ENCODE measurements at places on chromosomes 12 and 14.

GRCh38 chr14:34387974-34388516 is 74.0 kb downstream of the SPTSSA start:
- no peak for DNase-seq

DNA sequence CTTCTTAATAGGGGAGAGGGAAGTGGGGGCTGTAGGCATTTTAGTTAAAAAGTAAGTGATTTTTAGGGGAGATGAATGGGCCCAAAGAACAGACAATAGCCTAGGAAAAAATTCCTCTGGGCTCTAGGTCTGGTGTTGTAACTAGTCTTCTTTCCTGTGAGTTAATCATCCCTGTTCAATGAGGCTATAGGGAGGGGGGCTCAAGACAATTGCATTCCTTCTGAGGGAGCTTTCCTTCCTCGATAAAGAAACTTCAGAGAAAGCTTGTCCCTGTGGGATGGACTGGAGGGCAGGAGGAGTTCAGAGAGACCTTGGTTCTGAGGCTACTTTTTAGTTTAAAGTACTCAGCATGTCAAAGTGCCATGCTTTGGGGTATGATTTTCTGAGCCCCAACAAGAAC is 127.2 kb downstream of the BBS10 start:
- DNase-seq, result no peak

DNA sequence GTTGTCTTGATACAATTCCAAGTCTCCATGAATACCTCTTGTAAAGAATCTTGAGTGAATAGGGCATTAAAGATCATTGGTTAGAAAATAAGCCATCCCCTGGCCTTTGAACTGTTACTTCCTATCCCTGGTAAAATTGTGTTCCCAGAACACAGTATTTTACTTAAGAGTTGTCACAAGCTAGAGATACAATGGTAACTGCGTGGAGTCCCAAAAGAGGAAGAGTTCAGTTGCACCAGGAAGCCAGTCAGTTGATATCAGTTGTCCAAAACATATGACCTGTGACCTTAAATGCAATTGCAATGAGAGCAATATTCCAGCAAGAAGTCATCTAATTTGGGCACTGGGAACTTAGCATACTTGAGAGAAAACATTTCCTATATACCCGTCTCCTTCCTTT is 117.3 kb downstream of the NEDD1 start:
- no peak for DNase-seq

- DNase-seq, result no peak
Observed at GRCh38 chr12:12671850-12672660, 23.9 kb downstream of the GPR19 start.

DNA sequence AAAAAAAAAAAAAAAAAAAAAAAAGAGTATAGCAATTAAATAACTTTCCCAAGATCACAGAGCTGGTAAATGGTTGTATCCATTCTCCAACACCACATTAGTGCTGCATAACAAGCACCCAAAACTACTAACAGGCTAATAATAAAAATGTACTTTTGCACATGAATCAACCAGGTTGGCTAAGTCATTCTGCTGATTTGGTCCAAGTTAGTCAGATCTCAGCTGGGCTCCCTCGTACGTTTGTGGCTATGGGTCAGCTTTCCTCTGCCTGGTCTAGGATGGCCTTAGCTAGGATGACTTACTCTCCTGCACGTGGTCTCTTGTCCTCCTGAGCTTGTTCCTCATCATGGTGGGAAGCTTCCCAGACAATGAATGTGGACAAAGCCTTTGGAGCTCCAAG is 7.9 kb upstream of the PLEKHG6 start:
- no peak for DNase-seq

- no peak for DNase-seq
Observed at GRCh38 chr14:94397289-94398181, 9.1 kb upstream of the SERPINA1 start.

- DNase-seq, result no peak
Observed at GRCh38 chr12:53098354-53098981, 1.0 kb downstream of the IGFBP6 start.

DNA sequence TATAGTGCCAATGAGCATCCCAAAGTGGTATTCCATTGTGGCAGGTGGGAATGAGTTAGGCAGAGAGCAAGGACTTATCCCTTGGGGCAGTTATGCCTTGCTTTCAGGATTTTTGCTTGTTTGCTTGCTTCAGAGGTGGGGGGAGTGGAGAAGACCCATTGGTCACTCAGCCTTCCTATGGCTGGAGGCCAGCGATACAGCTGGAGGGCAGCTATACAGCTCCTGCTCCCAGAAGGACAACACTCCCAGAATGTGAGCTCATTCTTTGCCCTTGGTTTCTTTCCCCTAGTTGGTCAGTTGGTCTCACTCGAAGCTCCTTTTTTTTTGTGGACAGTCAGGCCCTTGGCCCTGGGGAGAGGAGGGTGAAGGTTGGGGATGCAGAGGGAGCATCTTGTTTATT is 14.5 kb downstream of the KRT83 start:
- no peak for DNase-seq

GRCh38 chr14:105187935-105188524 is 6.9 kb upstream of the NUDT14 start:
- no peak for DNase-seq

- no peak for DNase-seq
Observed at GRCh38 chr14:79580414-79580813, 630.9 kb downstream of the DIO2 start.

DNA sequence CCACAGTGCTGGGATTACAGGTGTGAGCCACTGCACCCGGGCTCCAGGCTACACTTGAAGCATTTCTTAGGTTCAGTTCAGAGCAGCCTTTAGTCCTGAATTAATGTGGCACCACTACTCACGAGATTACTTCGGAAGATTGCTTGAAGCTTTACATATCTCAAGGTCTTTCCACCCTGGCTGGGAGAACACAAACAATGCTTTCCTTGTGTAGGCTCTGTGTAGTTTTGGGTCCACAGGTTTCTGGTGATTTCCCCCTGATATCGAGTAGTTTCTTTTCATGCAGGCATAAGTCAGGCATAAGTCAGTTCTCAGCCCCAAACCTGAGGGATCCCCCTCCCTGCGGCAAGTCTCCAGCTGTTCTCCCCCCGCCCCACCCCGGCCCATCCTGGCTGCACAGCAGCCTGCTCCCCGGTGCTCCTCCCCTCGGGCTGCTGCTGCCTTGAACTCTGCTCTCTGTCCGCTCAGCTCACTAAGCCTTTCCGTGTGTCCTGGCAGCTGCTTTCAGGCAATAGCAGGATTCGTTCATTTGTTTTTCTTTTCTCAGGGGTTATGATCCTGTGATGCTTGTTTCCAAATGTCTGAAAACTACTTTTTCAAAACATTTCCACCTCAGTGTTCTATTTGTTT is 417.7 kb downstream of the TMEM121 start:
- no peak for DNase-seq

DNA sequence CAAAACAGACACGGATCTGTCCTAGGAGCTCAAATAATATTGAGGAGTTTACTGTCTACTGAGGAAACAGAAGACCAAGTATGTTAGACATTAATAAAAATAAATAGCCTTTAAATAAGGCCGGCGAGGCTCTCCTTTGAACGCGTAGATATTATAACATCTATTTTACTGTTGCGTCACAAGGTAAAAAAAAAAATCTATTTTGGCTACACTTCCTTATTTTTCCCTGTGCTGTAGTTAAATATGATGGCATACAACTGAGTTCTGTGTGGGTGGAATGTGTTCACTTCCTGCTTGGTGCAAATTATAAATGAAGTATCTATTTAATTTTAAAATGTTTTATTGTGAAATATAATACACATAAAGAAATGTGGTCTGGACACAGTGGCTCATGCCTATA is 17.2 kb upstream of the RAD52 start:
- DNase-seq, result no peak

- DNase-seq, result no peak
Observed at GRCh38 chr14:65062096-65063075, 39.9 kb downstream of the MAX start.

GRCh38 chr12:85828576-85828975 is 7.6 kb downstream of the RASSF9 start:
- DNase-seq, result no peak

DNA sequence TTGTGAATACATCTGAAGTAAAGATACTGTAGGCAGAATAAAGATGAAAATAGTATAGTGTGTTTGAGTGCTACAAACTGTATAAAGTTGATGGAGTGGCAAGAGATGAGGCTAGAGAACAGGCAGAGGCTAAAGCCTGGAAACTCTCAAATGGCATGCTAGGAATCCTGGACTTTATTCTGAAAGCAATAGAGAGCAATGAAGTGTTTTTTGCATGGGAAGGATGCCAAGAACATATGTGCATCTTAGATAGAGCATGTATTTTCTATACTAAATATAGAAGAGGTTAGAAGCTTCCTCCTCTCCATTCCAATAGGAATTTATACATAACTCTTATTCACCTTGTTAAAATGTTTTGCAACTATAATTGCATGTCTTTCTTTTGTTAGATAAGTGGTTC is 86.3 kb upstream of the TMTC2 start:
- DNase-seq, result no peak

DNA sequence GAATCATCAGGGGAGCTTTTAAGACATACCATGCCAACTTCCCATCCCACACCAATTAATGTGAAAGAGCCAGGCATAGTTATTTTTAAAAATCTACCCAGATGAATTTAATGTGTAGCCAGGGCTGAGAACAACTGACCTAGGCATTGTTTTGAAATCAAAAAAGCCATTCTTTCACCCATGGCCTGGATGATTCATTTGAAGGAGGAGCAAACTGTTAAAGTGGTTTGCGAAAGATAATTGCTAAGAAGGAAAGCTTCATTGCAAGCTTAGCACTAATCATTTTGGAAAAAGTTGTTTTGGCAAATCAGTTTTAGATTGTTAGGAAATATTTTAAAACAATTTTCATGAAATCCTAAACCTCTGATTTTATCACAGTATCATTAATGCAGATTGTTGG is 2.1 kb upstream of the GTSF1 start:
- DNase-seq, result no peak

DNA sequence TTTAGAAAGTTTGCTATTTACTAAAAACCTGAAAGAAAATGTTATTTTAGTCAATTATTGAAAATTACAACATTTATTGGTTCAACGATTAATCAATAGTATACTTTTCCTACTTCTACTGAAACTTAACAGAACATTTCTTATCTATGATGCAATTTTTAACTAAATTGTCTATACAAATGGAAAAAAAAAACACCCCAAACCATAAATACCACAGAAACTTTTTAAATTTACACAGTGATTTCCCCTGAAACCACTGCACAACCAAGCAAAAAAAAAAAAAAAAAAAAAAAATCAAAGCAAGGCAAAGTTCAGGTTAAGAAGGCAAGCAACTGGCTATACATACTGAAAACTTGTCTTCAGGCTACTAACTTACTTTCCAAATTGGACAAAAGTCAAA is 71.9 kb upstream of the POC1B start:
- no peak for DNase-seq

GRCh38 chr14:85037411-85037810 is 492.5 kb upstream of the FLRT2 start:
- DNase-seq, result no peak

GRCh38 chr12:54220092-54220557 is 31.3 kb upstream of the SMUG1 start:
- peak; percentile 44 for DNase-seq

DNA sequence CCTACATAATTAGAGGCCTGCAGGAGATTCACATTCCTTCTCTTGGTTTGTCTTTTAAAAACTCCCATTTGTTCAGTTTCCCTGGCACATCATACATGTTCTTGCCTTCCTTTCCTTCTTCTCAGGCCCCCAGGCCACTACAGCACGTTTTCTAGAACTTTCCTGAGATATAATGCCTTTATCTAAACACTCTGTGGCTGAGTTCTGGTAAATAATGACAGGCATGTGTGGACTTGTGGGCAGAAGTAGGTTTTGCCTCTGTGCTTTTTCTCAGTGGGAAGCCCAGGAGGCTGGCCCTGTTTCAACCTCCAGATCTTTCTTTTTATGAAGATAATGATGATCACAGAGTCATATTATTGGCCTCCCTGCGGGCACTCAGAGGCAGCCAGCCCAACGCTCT is 117.2 kb downstream of the TMX1 start:
- DNase-seq, result no peak

DNA sequence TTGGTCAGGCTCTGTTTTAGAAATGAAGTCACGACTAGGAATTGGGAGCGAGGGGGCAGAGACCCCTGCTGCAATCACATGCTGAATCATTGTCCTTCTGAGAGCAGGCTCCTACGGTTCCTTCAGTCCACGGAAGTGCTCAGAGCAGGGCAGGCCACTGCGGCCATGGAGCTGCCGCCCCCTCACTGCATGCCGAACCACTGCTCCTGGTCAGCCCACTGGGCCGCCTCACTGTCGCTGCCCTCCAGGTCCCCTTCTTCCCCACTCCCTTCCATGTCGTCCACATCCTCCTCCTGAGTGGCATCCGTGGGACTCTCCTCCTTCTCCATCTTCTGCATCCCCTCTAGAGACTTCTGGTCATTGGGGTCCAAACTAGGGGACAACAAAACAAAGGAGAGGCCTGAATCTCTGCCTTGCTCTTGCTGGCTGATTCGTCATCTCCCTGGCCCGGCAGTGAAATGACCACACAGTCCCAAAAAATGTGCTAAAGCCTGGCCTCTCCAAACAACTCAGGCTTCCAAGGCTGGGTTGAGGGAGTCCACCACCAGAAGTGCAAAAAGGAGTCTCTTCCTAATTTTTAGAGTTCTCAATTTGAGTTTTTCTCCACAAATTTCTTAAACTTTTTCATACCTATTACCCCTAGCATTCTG is 29.4 kb downstream of the ANAPC7 start:
- no peak for DNase-seq

GRCh38 chr12:42893803-42894202 is 304.3 kb upstream of the PRICKLE1 start:
- DNase-seq, result no peak

DNA sequence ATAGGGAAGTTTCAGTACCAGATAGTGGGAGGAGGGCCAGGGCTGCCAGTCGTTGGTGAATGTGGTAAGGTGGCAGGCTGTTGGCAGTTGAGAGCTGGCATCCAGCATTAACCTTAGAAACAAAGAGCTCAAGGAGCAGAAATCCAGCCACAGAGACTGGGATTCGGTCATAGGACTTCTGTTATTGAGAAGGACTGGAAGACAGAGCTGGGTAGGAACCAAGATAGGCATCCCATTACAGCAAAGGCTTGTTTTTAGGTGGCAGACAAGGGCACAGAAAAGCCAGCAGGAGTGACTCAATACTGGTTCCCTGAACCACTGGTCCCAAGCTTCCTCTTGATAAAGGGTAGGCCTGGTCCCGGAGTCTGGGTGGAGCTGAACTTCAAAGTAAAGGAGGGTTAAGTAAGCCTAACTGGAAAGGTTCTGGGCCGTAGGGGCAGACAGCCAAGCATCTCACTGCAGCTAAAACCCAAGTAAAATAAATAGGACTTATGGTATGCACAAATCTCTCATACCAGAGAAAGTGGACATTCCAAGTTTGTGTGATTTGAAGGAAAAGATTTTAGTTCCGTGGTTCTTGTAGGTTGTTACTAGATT is 147.9 kb downstream of the ETV6 start:
- no peak for DNase-seq

All from stimulated activated CD4-positive, alpha-beta T cell treated with anti-CD3 and anti-CD28 coated beads, TNF-alpha, amount 100 ng/mL, for 48 hours (primary cell).